ENCODE measurements at places on chromosomes 3 and 15.

DNA sequence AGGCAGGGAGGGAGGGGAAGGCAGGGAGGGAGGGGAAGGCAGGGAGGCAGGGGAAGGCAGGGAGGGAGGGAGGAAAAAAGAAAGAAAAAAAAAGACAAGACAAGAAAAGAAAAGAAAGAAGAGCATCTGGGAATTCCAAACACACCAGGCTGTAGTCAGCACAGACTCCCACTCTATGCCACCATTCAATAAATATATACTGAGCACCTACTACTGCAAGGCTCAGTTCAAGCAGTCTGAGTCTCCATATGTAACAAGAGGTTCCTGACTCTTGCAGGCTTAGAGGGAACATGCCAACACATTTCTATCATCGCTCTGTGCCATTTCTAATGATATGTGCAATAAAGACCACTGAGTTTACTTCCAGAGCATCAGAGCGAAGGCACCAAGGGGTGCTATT is 47.7 kb downstream of the ANXA2 start:
- DNase-seq = no peak

GRCh38 chr15:59515190-59515589 is 77.2 kb downstream of the FAM81A start:
- no peak for DNase-seq

- DNase-seq = no peak
These were observed 963.4 kb upstream of the CFAP20DC start for GRCh38 chr3:60013241-60013640.

DNA sequence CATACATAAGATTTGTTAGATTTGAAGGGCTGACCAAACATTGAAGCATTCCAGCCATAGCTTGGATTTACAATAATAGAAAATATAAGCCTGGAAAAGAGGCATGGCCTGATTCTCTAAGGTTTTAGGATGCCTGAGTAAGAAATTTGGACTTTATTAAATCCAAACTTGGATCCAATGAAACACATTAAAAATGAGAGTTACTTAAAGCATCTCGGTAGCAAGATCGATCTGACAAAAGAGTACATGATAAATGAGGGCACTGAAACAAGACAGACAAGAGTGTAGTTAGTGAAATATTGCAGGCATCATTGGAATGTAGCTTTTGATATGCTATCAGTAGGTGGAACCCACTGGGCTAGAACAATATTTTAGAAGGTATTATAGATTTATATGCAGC is 855.7 kb upstream of the DPPA4 start:
- DNase-seq = no peak

- DNase-seq = no peak
These were observed 55.1 kb upstream of the PLXNA1 start for GRCh38 chr3:126927846-126928245.

DNA sequence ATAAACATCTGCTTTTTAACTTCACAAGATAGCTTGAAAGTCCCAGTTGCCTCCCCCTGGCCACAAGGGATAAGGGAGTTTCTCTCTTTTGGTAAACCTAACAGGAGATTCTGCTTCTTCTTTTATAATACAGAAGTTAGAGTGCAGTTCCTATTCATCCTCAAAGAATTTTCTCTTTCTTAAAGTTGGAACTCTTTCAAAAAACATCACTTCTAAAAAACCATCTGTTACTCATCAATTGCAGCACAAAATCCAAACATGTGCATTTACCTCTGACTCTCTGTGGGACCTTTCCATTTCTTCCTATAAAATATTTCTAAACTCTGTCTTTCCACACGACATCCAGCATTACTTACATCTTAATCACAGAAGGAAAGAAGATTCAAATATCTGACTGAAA is 5.1 kb downstream of the DPH6 start:
- DNase-seq = no peak

- DNase-seq = no peak
These were observed 20.4 kb downstream of the IGF1R start for GRCh38 chr15:98668566-98669308.

DNA sequence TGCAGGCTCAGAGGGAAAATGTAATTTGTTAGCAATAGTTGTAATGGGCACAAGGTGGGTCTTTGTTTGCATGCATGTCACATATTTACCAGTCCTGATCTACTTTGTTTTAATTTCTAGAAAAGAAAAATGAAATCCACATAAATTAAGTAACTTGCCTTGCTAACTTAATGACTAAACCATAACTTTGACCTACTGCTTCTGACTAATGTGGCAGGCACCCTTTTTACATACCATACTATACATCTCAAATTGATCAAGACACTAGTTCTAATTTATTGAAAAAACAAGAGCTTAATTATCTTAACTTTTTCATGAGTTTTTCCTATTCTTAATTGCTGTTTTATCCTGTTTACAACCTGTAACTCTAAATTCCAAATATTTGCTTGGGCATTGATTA is 93.2 kb downstream of the ATP11B start:
- no peak for DNase-seq

- DNase-seq = no peak
These were observed 1.4 kb downstream of the DUT start for GRCh38 chr15:48332642-48333034.

- no peak for DNase-seq
These were observed 29.6 kb upstream of the TLE3 start for GRCh38 chr15:70127288-70127746.

DNA sequence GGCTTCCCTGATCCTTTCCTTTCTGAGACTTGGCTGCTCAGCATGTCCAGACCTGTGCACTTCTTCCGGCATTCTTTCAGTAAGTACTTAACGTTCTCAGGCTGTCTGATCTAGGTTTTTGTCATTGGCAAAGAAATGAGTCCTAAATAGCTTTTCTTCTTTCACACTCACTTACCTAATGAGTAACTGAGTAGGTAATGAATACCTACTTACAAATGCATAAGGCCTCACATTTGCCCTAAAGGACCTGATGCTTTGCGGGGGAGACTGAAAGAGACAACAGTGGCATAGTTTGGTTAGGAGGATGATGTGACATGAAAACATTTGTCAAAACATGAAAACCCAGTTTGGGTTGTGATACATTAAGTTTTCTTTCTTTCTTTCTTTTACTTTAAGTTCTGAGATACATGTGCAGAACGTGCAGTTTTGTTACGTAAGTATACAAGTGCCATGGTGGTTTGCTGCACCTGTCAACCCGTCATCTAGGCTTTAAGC is 516.7 kb upstream of the CFAP20DC start:
- DNase-seq = no peak

GRCh38 chr3:164687211-164687610 is 391.1 kb downstream of the SI start:
- DNase-seq = no peak

DNA sequence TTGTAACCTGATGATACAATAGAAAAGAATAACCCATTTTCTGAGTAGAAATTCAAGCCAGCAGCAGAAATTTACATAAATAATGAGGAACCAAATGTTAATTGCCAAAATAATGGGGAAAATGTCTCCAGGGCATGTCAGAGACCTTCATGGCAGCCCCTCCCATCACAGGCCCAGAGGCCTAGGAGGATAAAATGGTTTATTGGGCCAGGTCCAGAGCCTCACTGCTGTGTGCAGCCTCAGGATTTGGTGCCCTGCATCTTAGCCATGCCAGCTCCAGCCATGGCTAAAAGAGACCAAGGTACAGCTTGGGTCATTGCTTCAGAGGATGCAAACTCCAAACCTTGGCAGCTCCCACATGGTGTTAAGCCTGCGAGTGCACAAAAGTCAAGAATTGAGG is 352.1 kb upstream of the MEIS2 start:
- no peak for DNase-seq

GRCh38 chr15:71752604-71753289 is 57.6 kb upstream of the NR2E3 start:
- DNase-seq = no peak

GRCh38 chr15:95459273-95459672 is 871.2 kb upstream of the NR2F2 start:
- DNase-seq = no peak

DNA sequence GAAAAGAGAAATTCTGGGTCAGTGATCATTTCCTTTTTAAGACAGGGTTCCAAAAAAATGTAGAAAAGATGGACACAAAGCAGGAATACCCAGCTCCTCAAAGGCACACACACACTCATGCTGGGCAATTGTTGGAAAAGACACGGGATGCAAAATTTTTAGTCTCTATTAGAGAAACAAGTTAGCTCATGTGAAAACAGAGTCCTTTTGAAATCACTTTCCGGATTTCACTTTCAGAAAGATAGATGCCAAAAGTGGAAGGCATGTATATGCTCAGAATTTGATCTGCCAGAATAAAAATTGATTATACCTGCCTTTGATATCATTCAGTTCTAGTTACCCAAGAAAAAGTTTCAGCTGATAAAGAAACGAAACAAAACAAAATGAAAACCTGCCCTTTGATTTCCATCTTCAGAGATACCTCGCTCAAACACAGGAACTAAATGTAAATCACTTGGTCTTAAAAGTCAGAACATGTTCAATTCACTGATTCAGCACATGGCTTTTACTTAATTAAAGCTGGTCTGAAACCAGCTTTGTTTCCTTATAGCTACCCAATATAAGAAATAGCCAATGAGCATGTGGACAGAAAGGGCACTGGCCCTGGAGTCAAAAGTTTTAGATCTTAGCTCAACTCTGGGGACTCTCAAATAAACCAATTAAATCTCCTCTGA is 52.8 kb downstream of the PLD1 start:
- DNase-seq = no peak

- DNase-seq = peak; percentile 33
These were observed 26.3 kb upstream of the MNS1 start for GRCh38 chr15:56491110-56491722.

DNA sequence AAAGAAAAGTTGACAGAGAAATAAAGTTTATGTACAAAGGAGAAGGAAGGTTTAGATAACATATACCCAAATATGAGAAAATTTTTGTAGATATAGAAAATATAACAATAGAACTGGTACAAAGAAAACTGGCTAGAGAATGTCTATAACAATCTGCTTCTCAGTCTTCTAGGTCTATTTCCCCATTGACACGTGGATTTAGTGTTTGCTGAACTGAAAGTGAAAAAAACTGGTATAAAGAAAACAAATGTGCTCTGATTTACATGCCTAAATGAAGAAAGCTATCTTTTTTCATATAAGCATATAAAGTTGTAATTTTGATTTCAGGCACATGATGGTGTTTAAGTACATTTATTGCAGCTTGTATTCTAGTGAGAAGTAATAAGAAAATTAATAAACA is 9.8 kb downstream of the KCNMB2 start:
- DNase-seq = no peak

GRCh38 chr15:74454764-74455500 is 6.0 kb downstream of the UBL7 start:
- no peak for DNase-seq

GRCh38 chr3:100030346-100030745 is 84.0 kb downstream of the FILIP1L start:
- DNase-seq = no peak

DNA sequence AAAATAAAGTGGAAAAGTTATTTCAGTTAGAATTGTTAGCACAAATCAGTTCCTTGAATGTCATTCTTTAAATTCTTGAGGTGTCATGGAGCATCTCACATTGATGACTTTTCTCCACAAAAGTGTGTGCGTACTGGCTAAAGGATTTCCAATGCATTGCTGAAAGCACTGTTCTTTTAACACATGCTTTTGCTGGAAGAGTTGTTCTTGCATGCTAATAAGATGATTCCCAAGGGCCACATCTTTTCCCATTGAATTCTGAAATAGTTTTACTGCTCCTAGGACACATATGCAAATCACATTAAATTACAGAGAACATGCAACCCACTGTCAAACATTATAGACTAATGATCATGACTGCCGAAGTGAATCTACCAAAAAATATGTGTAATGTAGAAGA is 516.3 kb upstream of the CADM2 start:
- DNase-seq = no peak

GRCh38 chr15:28952666-28953491 is 67.1 kb downstream of the APBA2 start:
- DNase-seq = no peak

DNA sequence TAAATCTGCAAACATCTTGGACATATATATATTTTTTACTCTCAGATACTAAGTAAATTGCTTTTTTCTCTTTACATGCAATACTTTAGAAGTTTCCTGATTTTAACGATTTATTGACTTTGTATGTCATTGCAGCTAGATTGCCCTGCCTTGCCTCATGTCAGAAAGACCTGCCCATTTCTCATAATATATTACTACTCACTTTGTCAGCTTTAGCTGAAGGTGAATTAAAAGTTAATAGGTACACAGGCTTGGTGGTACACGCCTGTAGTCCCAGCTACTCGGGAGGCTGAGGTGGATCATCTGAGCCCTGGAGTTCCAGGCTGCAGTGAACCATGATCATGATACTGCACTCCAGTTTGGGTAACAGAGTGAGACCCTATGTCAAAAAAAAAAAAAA is 52.8 kb downstream of the PLS1 start:
- DNase-seq = no peak
